T-helper 2 cell (primary cell): ENCODE measurements at places on chromosomes 6 and 20.

DNA sequence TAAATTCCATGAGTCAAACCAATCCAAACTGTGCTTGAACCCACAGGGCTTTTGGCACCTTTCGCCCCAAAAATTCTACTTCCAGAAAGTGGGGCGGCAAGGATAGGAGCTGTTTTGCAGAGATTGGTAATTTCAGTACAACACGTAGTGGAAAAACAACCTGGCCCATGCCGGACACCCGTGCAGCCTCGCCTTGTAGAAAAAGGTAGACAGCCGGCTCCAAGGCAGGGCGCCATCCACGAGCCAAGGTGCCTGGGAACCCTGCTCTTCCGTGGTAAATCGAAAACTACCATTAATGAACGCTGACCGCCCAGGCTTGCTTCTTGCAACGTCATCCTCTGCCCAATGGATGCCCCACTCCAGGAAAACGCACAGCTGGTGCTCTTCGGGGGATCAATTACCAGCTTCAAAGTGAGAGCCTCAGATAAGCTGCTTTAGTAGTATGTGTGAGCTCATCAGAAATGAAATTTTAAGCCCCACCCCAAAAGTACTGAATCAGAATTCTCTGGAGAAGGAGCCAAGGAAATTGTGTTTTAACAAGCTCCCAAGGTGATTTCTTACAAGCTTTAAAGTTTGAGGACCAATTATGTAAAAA lies 1.8 kb downstream of the OOEP start:
- DNase-seq: no peak

- DNase-seq: peak; percentile 92
Measured at GRCh38 chr20:13638496-13639149, at the start of gene TASP1. Gene TASP1, minus strand, starts transcription at chr20:13638932. Its CDS starts 8,854 bp downstream, at chr20:13630078.

DNA sequence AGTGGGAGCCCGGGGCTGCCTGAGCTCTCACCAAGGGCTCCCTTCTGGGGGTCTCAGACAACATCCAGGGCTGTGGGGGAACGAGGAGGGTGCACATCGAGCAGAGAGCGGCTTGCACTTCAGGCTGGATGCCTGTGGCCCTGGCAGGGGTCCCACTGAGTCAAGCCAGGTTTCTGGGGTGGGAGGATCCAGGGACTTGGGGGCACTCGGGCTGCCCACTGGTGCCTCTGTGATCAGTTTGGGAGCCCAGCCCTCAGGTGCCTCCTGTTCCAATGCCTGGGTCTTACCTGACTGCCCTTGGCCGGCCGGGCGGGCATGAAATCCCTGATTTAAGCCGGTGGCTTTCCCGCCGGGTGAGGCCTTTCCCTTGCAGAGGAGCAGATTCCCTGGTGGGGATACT lies 470 bp downstream of the COL20A1 start:
- no peak for DNase-seq

GRCh38 chr6:2108700-2109306 lies 136.6 kb downstream of the GMDS start:
- DNase-seq: no peak

DNA sequence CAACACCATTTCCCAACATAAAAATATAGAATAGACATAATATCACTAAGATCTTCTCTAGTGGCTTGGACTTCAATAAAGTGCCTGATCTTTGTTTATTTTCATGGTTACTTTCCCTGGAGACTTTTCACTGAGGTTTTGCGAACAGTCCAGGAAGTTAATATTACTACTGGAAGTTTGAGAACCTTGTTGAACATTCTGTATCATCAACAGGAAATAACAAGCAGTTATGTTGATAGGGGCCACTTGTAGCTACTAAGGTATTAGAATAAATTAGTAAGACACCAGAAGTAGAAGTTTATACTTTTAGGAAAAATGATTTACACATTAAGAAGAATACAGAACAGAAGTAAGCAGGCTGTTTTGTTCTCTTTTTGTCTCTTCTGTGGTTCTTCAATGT lies 180.2 kb downstream of the TFAP2B start:
- no peak for DNase-seq

DNA sequence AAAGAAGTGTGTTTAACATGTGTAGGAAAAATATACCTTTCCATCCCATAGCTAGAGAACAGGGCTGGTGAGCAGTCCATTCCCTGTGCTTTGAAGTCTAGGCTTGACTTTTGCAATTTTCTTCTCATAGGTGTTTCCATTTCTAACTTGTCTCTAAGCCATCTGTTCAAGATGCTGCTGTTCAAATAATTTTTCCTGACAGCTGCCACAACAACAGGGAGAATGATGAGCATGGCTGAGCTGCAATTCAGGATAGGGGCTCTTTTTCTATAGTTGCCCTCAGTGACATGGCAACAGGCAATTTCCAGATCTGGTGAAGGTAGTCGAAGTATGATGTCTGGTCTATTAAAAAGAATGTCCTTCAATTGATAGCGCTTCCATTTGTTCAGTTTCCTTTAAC lies 103.0 kb upstream of the HS3ST5 start:
- no peak for DNase-seq

- DNase-seq: no peak
Measured at GRCh38 chr6:4872841-4873240, 96.6 kb downstream of the CDYL start.

DNA sequence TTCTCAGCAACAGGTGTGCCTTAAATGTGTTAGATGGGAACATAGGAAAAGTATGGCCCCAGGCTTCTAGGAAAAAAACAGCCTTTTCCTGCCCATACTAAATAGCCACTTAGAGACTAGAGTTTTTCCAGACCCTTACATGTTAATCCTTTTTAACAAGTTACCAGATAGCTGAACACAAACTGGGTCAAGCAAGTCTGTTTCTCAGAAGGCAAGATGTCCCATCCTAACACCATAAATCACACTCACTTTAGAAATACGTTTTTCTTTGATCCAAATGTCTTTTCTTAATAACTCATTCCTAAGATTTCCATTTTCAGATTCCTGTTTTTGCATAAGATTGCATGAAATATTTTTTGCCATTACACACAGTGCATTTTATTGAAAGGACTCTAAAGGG lies 241.3 kb downstream of the KCNQ5 start:
- DNase-seq: no peak

DNA sequence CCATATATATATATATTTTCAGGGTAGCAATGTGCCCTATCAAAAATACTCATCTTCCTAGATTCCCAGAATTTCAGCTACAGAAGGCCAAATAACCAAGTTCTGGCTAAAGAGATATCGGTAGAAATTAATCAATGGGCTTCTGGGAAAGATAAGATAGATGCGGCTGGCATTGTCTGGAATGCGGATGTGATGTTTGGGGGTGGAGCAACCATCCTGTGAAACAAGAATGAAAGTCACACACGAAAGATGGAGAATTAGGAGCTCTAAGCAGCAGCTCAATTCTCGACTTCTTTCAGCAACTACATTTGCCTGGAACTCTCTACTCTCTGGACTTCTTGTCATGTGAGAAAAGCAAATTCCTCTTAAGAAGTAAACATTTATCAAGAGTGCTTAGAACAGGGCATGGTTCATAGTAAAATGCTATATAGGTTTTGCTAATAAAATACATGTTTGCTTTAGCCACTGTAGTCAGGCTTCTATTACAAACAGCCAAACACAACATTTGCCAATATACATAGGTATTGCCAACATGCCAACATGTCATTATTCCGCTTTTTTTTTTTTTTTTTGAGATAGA lies 90.8 kb downstream of the CLIC5 start:
- no peak for DNase-seq

GRCh38 chr20:1417273-1417672 lies 24.4 kb upstream of the FKBP1A start:
- no peak for DNase-seq

DNA sequence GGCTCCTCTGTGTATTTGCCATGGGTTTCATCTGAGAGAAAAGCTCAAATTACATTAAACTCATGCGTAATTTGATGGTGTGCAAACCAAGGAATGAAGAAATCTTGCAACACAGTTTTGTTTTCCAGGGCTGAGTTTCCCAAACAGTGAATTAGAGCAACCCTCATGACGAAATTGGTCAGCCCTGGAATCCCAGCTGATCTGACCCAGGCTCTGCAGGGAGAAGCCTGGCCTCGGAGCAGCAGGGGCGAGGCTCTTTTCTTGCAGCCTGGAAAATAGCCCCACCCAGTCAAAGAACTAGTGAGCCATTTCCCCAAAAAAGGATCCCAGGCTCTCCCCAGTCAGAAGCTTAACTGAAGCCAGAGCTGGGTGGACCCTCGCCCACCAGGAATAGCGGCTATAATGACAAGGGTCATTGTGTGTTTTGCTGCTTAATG lies 107.3 kb upstream of the SNX9 start:
- DNase-seq: no peak

DNA sequence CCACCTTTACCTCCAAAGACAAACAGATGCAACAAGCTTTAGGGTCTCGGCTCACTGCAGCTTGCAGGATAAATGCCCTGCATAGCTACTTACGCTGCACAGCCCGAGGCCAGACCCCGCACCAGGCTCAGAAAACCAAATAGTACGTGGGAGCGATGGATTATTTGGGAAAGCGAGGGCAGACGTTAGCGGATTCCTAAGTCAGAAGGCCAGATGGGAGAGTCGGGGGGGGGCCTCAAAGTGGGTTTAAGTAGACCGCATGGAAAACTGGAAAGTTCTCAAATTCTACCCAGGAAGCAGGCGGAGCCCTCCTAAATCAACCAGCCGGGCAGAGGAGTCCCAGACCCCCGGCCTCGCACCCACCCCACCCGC lies 382 bp downstream of the SFT2D1 start:
- DNase-seq: no peak

DNA sequence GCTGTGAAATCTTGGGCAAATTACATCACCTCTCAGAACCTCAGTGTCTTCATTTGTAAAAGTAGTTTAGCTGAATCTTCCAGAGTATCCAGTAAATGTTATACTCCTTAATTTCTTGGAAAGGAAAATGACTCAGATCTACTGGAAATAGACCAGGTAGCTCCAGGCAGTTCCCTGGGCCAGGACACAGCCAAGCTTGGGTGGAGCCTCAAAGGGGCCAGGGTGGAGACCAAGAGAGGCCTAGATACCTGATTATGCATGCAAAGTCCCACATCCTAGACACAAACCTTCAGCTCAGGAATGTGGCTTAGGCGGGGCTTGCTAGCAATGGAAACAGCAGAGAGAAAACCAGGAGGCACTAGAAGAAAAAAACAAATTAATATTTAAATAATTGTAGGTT lies 272.8 kb downstream of the MAFB start:
- no peak for DNase-seq

DNA sequence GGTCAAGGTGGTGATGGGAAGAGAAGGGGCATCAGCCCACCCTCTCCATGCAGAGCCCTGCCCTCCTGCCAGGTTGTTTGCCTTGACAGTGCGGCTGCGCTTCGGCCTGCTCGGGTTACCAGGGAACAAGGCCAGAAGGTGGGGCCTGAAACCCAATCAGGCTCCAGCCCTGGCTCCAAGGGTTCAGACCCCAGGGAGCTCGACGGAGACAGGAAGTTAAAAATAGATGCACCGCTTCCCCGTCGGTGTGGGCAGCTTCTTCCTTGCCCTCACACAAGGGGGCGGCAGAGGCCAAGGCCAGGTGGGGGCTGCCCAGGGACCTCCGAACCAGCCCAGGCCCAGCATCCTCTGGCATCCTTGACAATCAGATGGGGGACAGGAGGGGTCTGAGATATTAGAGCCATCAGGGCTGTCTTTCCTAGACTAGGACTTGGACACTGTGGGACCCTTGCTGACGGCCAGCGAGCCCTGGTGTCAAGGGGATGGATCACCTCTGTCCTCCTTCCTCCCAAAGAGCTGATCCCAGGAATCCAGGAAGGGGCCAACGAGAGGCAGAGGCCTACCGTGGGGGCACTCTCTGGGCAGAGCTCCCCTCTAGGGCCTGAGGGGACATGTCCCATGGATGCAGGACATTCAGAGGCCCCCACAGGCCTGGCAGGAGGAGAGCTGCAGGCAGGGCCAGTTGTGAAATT lies 65.2 kb downstream of the RIPOR3 start:
- DNase-seq: no peak

DNA sequence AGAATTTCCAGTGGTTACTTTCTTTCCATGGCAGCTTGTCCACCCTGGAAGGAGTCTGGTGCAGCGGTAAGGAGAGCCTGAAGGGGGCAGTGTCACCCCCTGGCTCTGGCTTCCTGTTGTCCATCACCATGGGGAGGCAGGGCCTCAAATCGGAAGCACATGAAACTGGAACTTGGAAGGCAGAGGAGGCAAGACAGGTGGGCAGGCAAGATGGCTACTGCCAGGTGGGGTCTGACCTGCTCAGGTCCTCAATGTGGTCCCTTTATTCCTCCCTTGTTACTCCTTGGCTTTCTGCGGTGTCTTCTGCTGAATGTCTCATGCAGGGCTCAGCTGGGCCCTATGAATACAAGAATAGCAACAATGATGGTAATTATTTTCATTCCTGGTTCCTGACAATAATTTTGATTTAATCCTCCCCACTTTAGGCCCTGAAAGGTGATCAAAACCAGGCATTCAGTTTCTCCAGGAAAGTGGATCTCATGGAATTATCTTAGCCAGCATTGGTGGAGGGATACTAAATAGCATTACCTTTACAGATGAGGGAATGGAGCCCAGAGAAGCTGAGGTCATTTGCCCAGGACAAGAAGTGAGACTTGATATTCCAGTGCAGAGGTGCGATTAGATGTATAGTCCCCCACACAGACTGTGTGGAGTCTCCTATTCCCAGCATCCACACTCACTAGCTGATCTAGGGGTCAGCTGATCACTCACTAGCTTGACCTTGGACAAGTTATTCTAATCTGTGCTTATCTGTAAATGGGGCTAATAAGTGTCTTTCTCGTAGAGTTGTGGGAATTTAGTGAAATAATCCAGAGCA lies 17.6 kb upstream of the SNAI1 start:
- no peak for DNase-seq

DNA sequence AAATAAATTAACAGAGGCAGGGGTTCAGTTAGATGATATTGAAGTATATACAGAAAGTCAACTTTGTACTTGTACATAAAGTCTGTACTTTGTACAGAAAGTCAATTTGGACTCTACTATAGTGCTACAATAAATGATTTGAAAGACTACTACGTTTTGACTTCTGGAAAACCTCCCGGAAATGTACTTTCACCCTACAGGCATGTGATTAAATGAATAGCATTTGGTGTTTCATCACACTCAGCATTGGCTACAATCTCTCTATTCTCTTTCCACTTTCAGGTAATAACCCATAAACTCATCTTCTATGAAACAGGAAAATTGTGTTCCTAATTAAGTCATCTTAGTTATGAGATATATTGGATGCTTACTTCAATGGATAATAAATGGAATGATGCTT lies 25.6 kb upstream of the MC3R start:
- no peak for DNase-seq

- DNase-seq: no peak
Measured at GRCh38 chr6:86775893-86776292, 161.4 kb upstream of the HTR1E start.

DNA sequence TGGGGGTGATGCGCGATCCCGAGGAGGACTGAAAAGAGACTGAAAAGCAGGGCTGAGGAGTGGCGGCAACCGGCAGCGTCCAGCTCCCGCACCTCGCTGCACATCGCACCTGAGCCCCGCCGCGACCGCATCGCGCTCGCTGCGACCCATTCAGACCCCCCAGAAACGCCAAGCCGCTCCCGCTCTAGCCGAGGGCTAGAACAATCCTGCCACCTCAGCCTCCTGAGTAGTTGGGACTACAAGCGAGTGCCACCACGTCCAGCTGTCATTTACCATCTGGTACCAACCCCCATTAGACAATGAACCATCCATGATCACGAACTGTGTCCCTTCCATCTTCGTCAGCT lies 33.2 kb downstream of the HLA-A start:
- DNase-seq: no peak
